ENCODE measurements at places on chromosomes 2 and 18.

DNA sequence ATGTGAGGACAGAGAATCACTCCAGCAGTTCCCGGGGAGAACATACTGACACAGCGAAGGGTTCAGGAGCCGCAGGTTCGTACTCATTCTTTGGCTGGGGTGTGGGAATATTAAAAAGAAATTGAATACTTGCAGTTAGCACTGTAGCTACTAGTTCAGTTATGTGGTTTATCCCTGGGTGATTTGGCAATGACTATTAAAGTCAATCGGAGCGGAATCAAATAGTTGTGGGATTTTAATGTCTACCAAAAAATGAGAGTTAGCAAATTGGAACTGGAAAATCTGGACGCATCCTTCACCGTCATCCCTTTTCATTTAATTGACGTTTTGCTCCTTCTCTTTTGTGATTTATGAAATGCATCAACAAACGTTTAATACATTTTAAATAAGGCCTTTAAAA lies 50.8 kb downstream of the GBX2 start:
- DNase-seq: no peak

DNA sequence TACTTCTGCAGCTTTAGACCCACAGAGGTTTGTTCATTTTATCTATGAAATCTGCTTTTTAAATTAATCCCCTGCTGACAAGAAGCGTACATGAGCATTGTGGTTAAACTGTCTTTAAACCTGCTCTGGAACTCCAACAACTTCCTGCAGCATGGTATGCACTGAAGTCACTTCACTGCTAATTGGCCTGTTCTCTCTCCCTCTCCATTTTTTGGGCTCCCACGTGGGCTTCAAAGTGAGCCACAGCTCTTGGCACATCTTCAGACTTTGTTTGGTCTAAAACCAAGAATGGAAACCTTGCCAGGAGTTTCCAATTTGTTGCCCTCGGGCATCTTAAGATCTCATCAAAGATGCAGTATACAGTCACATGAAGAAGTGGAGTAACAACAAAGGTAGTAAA lies 311.4 kb downstream of the LRRTM1 start:
- no peak for DNase-seq

DNA sequence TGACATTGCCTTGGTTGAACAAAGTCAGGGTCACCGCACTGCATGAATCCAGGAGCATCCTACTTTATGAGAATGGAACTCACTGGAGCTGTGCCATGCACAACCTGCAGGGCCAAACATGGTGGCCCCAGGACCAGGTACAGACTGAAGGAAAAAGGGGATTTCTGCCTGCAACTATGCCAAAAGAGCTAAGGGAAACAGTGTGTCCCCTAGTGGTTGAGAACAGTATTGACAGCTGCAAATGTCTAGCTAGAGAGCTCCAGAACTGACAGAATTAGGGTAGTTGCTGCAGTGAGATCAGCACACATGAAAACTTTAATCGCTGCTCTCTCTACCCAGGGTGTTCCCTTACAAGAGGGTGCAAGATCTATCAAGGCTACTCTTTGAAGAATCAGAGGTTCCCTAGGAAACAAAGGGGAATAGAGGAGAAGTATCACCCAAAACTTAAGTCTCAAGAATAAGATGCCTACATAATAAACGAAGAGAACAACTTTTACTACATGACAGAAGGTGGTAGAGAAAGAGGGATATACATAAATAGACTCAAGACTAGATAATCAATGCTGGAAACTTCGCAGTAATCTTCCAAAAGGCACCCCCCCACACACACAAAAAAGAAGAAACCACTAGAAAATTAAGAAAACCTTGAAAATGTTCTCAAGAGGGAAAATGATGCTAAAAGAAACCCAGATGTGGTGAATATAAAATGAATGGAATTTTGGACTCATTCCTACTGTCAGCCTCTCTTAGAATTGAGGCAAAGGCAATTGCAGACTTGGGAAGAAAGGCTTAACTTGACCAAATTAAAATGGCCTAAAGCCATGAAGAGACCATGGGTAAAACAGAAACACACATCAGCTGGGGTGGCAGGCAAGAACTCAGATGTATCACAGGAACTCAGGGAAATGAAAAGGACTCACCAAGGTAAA lies 43.6 kb upstream of the IHH start:
- no peak for DNase-seq

DNA sequence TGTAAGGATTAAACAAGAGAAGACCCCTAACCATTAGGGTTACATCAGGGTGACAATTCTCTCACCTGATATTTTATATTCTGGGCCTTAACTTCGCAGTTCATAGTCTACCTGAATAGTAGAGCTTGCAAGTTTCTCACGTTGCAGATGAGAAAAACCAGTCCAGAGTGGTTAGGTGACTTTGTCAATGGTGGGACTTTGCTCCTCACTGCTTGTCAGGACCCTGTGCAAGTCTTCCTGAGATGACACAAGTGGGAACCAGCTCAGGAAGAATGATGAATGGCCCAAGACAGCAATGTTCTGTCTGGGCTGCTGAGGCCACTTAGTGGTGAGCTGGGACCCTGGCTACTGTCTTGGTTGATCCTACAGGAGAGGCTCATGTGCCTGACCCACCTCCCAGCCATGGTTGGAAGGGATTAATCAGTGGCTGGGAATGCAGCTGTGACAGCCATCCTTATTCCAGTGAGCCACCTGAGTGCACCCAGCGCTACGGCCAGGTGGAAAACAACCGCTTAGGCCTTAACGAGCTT lies 16.9 kb downstream of the LGALSL start:
- no peak for DNase-seq

GRCh38 chr2:29423061-29423666 lies 307.9 kb downstream of the CLIP4 start:
- DNase-seq: no peak
